Tibial nerve (tissue), 4 donors: ENCODE measurements at places on chromosomes 11 and 22. TPM values are rescaled to one million over a fixed set of nuclear protein-coding genes. Genes with fewer than 3 reads are reported as not detected.

MOV10L1 gene
- total RNA-seq, result 2.5 TPM

PANX3 gene
- total RNA-seq, result not detected

MS4A4E gene
- 11.4 TPM for total RNA-seq

HSD17B12 gene
- 54.9 TPM for total RNA-seq

TNNI2 gene
- not detected for total RNA-seq

DRD4 gene
- total RNA-seq, result 2.5 TPM

DERL3 gene
- total RNA-seq, result not detected

VPREB1 gene
- total RNA-seq, result not detected
